Stimulated activated CD8-positive, alpha-beta memory T cell treated with anti-CD3 and anti-CD28 coated beads, Interleukin-7, amount 100 ng/mL, for 48 hours (primary cell): ENCODE measurements at places on chromosomes 6 and 20.

GRCh38 chr6:105849746-105850145, 236.4 kb upstream of the PRDM1 start:
- DNase-seq: no peak

DNA sequence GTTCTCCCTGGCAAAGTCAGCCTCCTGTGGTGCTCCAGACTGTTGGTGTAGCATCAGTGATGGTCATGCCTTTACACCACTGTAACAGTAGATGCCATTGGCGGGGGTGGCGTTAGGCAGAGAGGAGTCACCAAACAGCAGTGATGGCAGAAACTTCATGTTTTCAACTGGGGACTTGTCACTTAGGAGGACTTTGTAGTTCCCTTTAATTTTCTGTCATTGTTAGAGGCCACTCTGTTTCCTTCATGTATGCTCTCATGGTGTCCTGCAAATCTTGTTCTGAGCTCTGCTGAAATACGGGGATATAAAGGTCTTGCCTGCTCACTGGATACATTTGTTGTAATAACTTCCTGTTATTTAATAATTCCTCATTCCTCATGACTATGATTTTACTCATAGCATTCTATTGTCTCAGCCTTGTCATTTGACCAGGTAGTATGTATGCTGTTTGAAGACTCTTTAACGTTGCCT, 4.6 kb downstream of the MAP3K4 start:
- no peak for DNase-seq

- no peak for DNase-seq
Observed at GRCh38 chr6:162736961-162737360, 9.2 kb downstream of the PACRG start.

- no peak for DNase-seq
Observed at GRCh38 chr6:43600595-43600994, 24.6 kb downstream of the POLH start.

- DNase-seq: no peak
Observed at GRCh38 chr20:3768342-3769130, 983 bp upstream of the ADISSP start.

- no peak for DNase-seq
Observed at GRCh38 chr20:57087102-57087501, 179.3 kb downstream of the BMP7 start.

- no peak for DNase-seq
Observed at GRCh38 chr20:17818187-17818586, 118.4 kb downstream of the BANF2 start.

- DNase-seq: no peak
Observed at GRCh38 chr20:9608639-9609340, 94.4 kb downstream of the LAMP5 start.

- no peak for DNase-seq
Observed at GRCh38 chr6:42751055-42751454, 5.2 kb upstream of the TBCC start.
